ENCODE measurements at places on chromosomes 5 and 9. TPM values are rescaled to one million over a fixed set of nuclear protein-coding genes. Genes with fewer than 3 reads are reported as not detected.

DNA sequence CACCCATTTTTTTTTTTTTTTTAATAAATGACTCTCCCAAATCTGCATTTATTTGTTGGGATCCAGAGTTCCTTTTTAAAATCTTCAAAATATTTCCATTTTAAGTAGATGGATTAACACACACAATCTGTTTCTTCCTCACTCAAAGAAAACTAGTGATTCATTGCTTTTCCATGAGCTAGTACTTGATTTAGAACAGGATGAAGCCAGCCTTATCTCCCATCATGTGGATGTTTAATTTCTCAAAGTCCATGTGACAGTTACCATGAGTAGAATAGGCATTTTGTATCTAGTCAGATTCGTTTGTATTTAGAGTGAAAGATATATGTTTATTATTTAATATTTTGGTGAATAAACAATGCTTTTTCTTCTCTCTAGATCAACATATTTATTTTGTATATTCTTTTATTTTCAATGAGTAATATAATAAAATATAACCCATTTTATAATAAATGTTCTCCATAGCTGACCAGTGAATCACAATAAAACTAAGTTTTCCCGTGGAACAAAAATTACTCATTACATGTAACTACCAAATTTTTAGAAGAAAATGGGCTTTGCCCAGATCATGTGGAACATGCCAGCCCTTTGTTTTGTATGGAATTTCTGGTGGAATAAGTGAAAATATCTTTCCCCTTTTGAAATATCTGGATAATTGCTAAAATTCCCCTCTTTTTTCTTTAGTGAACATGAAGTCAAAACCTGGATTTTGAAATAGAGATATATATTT, 54.9 kb upstream of the RPS23 start:
- DNase-seq, result no peak

The PCDHB2 gene
- 0.08 TPM for total RNA-seq

The LCN15 gene
- not detected for total RNA-seq

The DBH gene
- 16.7 TPM for total RNA-seq

- no peak for DNase-seq
Observed at GRCh38 chr5:126619781-126620180, 19.0 kb downstream of the PHAX start.

DNA sequence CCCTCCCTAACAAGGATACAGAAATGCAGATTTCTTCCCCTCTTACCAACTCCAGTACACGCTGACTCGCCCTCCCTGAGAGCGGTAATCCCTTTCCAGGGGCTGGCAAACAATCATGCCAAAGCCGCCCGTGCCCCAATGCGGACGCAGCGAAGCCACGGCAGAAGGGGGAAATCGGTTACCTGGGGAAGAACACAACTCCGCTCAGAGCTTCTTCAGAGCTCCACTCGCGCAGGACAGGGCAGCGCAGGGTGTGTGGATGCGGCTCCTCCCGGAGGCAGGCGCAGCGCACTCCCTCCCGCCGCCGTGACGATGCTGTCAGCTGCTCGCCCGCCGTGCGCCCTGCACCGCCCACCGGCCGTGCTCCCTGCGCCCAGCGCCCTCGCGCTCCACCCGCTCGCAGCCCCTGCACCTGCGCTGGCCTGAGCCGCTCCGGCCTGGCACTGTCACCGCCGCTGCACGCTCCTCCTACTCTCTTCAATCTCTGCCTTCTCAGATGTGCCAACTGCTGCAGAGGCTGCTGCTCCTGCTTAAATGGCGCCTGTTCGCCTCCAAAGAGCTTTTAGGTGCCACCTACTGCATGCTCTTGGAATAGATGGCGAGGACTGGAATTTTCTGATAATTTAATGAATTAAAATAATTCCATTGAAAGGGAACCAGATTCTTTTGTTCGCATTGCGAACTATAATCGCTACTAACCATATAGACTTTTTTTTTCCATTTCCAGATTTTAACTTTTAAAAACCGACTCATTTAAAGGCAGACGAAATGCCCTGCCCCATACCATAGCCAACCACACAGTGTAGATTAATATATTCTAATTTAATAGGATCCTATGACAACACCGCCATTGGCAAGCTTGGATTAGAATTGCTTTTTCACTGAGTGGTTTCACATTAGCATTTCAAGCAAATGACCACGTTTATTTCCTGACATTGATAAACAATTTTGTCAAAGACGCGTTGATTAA, at the start of gene DIRAS2:
Gene DIRAS2, minus strand, starts transcription at position 255 of the 970 bp plus-strand sequence. CDS start 28,997 bp downstream, outside the sequence.
- peak; percentile 75 for DNase-seq

DNA sequence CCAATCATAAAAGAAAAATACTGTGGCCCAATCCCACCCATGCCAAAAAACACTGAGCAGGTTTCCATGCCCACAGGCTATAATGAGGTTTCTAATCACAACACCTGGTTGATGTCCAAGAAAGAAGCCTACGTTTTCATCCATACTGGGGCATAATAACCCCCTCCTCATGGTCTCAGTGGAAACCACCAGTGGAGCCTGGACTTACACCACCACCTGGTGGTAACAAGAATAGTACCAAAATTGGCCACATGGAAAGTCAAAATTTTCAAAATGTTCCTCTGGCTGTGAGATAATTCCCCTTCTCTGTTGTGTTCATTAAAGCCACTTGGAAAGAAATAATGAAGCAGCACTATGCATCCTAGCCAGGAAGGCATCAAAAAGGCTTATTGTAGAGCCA, 687.3 kb upstream of the ST8SIA4 start:
- no peak for DNase-seq

- no peak for DNase-seq
Observed at GRCh38 chr9:26308328-26308727, 584.3 kb downstream of the CAAP1 start.

GRCh38 chr5:92544036-92544435, 1037.0 kb downstream of the NR2F1-AS1 start:
- no peak for DNase-seq

The REEP2 gene
- total RNA-seq, result not detected

The AIF1L gene
- 0.83 TPM for total RNA-seq

- no peak for DNase-seq
Observed at GRCh38 chr5:166961028-166961427, 1330.4 kb upstream of the WWC1 start.

- no peak for DNase-seq
Observed at GRCh38 chr5:161077496-161077895, 225.5 kb upstream of the ATP10B start.

The PALM2AKAP2 gene
- total RNA-seq, result 32.1 TPM

DNA sequence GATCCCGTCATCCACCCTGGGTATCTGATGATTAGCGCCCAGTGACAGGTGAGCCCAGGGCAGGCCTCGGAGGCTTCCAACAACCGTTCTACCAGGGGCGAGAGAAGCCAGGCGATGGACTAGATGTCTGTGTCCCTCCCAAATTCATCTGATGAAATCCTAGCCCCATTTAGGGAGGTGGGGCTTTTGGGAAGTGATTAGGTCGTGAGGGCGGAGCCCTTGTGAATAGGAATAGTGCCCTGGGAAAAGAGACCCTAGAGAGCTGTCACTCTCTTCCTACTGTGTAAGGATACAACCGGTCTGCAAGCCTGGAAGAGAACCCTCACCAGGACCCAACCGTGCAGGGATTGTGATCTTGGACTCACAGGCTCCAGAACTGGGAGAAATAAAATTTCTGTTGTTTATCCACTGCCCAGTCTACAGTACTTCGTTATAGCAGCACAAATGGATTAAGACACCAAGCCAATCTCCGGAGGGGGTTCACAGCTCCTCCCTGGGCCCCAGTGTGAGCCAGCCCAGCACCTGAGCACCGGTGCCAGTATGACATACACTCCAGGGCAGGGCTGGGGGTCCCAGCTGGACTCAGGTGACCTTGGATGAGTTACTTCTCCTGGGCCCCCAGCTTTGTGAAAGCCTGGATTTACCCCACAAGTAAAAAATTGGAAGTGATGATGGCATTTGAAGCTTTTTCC, 162.2 kb downstream of the DAB2IP start:
- no peak for DNase-seq

GRCh38 chr5:72836810-72837209, 20.3 kb downstream of the TNPO1 start:
- DNase-seq, result no peak

GRCh38 chr5:139906661-139907060, 111.1 kb downstream of the PSD2 start:
- DNase-seq, result no peak

GRCh38 chr5:86971034-86971571, 296.6 kb upstream of the RASA1 start:
- no peak for DNase-seq

DNA sequence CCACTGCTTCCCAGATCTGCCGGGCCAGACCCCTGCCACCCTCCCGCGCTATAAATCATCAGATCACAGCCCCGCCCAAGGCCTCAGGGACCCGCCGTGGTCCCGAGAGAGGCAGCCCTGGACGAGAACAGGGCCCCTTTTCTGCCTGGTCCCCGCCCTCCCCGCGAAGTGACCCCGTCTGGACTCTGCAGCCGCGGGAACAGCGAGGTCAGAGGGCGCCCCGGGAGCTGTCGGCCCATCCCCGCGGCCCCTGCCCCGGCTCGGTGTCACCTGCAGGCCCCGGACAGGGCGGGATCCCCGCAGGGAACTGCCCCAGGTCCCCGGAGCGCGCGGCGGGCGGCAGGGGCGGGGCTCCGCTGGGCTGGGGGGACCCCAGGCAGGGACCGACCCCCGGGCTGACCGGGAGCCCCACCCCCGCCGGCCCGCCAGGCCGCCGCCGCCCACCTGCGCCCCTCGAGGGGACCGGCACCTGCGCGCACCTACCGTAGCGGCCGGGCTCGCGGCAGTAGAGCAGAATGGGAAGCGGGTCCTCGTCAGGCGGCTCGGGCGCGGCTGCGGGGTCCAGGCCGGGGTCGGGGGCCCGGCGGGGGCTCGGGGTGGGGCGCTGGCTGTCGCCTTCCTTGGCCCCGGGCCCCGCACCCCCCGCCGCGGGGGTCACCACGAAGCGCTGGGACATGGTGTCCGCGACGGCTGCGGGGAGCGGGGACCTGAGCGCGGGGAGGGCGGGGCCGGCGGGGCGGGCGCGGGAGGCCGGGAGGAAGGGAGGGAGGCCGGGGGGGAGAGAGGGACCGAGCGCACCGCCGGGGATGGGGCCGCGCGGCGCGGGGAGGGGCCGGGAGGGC, 43.5 kb upstream of the SLC12A7 start:
- DNase-seq, result no peak
